ENCODE measurements at places on chromosomes 7 and 10. TPM values are rescaled to one million over a fixed set of nuclear protein-coding genes. Genes with fewer than 3 reads are reported as not detected.

DNA sequence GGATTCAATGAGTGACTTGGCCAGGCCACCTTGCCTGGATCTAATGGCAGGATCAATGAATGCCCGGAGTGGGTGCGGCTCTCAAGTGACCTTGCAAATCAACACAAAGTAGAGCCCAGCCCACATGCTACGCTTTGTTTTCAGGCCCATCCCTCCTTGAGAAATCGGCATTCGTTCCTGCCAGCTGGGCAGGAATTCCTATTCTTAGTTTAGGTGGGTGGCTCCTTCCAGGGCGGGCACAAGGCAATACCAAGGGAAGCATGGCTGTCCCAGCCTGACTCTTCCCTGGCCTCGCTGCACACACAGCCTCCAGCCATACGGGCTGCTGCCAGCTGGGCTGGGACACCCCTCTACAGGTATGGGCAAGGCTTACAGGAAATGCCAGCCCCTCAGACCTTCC lies 119.3 kb downstream of the SH3PXD2A start:
- DNase-seq: no peak

ARL4A gene
- total RNA-seq: 44.1 TPM

DNA sequence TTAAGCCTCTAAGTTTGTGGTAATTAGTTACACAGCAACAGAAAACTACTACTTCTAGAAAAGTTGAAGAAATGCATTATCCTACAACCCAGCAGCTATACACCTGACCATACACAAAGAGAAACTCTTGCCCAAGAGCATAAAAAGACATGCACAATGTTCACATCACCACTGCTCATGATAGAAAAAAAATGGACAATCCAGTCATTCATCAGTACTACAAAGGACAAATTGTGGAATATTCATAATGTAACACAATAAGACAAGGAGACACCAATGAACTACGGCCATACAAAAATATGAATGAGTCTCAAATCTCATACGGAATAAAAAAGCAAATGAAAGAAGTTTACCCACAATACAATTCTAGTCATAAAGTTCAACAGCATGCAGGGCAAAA lies 87.4 kb downstream of the ZFAND4 start:
- no peak for DNase-seq

GRCh38 chr7:22433710-22434460 lies 66.1 kb downstream of the STEAP1B start:
- no peak for DNase-seq

LRRC17 gene
- total RNA-seq: 0.69 TPM

DNA sequence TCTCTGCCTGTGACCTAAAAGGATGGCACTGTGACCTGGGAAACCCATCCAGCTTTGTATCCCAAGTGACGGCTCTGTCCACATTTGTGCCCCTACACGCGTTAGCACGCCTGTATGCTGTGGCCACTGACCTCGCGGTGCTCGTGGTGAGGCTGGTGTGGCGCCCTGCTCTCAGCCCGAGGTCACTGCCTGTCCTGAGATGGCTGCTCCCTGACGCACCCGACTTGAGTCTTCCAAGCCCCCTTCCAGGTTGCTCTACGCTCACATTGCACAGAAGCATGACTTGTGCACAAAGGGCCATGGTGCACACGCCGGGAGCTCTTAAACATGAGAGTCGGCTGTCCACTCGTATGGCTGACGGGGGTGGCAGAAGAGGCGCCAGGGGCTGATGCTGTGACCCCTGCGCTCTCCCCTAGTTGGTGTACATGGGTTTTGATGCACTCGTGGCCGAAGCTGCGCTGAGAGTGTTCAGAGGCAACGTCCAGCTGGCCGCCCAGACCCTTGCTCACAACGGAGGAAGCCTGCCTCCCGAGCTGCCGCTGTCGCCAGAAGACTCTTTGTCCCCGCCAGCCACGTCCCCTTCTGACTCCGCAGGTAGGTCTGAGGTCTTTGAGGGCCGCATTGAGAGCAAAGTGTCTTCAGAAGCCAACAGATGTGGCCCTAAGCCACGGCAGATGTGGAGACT lies 33.5 kb downstream of the WDR86 start:
- DNase-seq: no peak

RTKN2 gene
- 0.48 TPM for total RNA-seq

DNA sequence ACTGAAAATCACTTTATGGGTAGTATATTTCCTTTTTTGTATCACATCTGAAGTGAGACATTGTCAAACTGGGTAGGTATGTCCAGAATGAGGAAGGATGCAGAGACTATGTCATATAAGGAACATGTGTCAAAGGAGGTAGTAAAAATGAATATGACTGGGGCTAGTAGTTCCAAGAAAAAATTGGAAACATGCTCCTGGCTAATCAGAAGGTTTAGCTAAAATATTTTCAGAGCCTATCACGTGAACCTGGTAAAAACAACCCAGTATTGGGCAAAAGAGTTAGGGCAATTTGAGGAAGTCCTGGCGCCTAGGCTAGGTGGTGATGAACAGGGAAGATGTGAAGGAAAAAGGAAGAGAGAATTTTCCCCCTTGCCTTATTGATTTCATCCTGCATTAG lies 26.4 kb downstream of the ENTPD1 start:
- no peak for DNase-seq

HOXA11 gene
- total RNA-seq: not detected

KBTBD2 gene
- 56.4 TPM for total RNA-seq

EIF5AL1 gene
- total RNA-seq: 0.24 TPM

GRCh38 chr7:47188653-47189315 lies 393.1 kb downstream of the TNS3 start:
- DNase-seq: no peak

GRCh38 chr10:91088300-91089140 lies 131.9 kb upstream of the PCGF5 start:
- DNase-seq: no peak
